ENCODE measurements at places on chromosomes 5 and 9. TPM values are rescaled to one million over a fixed set of nuclear protein-coding genes. Genes with fewer than 3 reads are reported as not detected.

GRCh38 chr9:99782962-99783718 is 38.5 kb upstream of the NR4A3 start:
- no peak for DNase-seq

GRCh38 chr5:29114331-29114768 is 2076.0 kb upstream of the CDH9 start:
- no peak for DNase-seq

The INPP5E gene
- 2.3 TPM for polyA plus RNA-seq

DNA sequence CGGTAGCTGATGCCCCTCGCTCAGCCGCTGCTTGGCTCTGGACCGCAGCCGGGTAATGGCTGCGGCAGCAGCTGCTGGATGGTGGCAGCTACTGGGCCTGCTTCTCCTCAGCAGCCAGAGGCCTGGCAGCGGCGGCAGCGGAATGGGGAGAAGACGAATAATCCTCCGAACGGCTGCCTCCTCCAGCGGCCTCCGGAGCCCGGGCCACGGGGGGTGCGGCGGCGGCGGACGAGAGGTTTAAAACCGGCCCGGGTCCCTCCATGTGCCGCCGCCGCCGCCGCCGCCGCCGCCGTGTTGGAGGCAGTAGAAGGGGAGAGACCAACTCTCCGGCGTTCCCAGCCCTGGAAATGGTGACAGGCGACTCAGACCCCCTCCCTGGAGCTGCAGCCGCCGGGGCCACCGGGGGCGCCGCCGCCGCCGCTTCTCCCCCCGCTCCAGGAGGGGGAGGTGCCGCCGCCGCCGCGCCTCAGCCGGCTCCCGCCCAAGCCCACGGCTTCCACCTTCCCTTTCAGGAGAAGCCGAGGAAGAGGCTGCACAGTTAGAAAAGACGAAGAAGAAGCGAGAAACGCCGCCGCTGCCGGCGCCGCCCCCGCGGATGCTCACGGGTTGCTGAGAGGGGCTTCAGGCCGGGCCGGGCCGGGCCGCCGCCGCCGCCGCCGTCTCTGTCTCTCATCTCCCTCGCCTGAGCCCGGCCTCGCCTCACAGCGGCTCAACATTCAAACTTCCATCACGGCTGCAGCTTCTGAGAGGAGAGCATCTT is 118.4 kb upstream of the PRSS3 start:
- peak; percentile 21 for DNase-seq

The C5orf52 gene
- polyA plus RNA-seq: not detected

DNA sequence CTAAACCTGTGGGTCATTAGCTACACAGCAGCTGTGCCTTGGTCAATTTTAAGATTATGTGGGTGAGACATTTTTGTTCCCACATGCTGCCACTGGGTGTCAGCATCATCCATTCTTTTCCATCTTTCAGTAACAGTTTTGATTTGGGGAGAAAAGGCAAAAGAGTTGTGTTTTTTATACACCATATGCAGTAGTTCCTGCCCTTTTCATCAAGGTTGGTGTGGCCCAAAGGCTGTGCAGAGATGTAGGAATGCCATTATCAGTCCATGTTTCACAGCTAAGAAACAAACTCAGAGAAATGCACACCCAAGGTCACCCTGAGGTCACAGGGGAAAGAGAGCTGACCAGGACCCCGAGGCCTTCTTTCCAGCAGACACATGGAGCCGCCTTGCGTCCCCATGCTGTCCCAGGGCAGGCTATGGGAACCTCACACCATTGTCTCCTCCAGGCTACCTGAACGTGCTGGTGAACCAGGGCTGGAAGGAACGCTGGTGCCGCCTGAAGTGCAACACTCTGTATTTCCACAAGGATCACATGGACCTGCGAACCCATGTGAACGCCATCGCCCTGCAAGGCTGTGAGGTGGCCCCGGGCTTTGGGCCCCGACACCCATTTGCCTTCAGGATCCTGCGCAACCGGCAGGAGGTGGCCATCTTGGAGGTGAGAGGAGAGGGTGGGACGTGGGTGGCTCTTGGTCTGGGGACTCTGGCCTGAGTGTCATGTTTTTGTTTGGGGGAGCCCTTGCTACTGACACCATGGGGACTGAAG is 27.8 kb upstream of the GRPEL2 start:
- peak; percentile 26 for DNase-seq

GRCh38 chr9:105118636-105119035 is 125.8 kb upstream of the SLC44A1 start:
- no peak for DNase-seq

- DNase-seq: no peak
These were observed 32.7 kb upstream of the ENHO start for GRCh38 chr9:34555500-34555899.

The TXNDC8 gene
- not detected for polyA plus RNA-seq

The COL15A1 gene
- polyA plus RNA-seq: not detected

The ACTBL2 gene
- polyA plus RNA-seq: not detected

All from naive thymus-derived CD4-positive, alpha-beta T cell (primary cell).